ENCODE measurements at places on chromosomes 13 and 19.

DNA sequence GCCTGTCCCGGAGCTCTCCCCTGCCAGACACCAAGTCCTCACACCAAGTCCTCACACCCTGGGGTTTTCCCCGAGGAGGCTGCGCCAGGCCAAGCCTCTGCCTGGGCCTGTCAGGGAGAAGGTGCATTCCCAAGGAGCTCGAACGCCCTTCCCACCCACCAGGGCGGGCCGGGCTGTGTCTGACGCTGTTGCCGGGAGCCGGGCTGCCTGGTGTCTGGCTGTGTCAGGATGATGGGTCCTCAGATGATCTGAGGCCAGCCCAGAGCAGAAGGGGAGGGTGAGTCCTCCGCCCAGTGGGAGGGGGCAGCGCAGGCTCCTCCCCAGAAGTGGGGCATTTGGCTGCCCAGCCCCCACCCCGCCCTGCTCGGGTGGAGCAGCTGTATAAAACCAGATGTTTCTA is 2.3 kb upstream of the HAS1 start:
- DNase-seq = no peak

DNA sequence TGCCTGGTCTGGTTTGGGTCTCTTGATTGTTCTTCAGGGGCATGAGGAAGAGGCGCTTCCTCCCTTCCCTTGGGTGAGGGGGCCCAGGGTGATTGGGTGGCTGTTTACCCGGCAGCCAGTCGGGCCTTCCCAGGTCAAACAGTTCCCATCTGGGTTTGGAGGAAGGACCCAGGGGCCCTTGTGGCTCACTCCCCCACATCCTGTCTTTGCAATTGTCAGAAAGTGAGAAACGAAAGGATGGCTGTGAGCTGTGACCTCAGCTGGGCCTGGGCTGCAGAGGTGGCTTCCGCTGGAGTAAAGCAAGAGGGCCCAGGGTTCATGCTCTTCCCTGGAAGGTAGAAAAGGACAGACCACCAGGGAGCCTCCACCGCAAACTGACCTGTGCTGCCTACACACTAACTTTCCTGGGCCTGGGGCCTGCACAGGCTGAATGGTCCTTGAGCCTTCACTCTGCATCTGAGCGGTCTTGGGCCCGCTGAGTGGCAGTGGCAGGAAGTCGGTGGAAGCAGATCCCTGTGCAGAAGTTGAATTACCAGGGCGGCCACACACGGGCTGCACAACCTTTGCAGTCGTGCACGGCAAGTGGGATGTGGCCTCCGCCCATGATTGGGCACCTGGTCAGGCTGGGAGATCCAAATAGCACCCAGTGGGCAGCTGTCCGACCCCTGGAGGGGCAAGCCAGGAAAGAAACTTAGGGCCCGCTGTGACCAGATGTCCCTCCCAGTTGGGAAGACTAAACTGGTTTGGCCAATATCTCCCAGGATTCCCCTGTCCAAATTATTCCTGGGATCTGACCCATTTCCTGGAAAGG is 5.3 kb upstream of the CD79A start:
- no peak for DNase-seq

DNA sequence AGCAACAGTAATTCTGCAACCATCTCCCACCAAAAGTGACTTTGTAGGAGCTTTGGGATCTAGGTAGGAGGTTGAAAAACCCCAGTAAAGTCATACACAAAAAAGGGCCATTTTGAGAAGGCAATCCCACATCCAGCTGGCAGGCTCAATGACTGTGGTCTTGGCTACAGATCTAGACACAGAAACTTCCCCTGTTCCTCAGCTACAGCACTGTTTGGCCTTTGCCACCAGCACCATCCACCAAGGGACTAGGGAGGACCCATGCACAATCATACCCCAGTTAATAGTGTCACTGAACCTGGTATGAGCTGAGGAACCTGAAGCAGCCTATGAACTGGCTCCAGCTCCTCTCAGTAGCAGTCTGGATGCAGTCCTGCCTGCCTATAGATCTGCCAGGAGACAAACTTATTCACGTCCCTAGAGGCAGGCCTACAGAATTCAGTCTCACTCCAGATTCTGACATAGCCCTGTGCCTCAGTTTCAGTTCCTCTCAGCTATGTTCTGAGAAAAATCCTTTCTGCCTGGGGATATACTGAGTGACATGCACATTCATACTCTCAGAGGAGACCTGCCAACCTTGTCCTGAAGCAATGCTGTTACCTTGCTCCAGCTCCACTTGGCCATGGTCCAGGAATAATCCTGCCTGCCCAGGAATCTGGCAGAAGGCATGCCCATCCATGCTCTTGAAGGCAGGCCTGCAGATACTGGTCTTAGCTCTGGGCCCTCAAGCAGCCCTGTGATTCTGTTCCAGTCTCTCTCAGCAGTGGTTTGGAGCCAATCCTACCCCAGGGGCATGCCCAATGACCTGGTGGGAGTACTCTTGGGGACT is 2048.3 kb upstream of the PCDH20 start:
- no peak for DNase-seq

DNA sequence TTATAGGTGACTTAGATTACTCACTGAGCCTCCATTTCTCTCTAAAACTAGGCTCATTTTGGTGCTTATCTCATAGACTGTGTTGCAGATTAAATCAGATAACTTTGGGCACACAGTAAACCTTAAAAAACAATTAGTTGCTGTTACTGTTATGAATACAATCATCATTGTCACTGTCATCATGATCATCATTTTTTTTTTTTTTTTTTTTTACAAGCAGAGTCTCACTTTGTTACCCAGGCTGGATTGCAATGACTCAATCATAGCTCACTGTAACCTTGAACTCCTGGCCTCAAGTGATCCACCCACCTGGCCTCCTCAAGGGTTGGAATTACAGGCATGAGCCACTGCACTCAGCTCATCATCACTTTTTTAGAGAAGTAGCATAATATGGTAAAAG is 60.0 kb downstream of the VWA8 start:
- DNase-seq = no peak

DNA sequence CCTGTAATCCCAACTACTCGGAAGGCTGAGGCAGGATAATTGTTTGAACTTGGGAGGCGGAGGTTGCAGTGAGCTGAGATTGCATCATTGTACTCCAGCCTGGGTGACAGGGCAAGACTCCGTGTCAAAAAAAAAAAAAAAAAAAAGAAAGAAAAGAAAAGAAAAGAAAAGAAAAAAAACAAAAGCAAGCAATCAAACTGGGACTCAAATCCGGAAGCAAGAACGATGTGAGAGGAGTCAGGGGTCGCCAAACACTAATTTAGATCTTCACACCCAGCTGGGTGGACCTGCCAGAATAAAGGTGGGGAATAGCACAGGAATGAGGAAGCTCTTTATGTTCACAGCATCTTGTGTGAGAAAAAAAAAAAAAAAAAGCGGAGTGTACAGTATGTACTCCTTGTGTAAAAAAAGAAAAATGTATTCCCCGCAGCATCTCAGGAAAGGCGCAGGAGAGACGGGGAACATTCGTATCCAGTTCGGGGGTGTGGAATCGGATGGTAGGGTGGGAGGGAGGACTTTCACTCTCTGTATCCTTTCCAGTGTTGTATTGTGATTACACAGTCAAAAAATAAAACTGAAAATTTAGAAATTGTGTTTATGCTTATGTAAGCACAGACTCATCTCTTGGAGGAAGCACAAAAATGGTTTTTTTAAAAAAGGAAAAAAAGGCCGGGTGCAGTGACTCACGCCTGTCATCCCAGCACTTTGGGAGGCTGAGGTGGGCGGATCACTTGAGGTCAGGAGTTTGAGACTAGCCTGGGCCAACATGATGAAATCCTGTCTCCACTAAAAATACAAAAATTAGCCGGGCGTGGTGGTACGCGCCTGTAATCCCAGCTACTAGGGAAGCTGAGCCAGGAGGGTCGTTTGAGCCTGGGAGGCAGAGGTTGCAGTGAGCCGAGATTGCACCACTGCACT is 7.6 kb downstream of the DNAJB1 start:
- DNase-seq = no peak

GRCh38 chr13:54637366-54637765 is 1608.8 kb downstream of the OLFM4 start:
- no peak for DNase-seq

DNA sequence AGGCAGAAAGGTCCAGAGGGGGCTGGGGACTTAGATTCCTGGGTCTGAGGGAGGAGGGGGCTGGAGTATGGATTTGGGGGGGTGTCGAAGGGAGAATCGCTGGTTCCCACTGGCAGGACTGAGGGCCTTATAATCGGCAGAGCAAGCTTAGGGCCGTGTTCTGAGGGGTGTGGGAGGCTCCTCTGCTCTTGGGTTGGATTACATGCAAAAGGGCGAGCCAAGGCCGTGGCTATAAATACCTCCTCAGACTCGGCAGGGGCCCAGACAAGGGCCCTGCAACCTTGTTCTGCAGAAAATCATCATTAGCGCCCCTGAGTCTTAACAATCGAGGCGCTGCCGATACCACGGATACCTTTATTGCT is 707 bp upstream of the MAMSTR start:
- no peak for DNase-seq

DNA sequence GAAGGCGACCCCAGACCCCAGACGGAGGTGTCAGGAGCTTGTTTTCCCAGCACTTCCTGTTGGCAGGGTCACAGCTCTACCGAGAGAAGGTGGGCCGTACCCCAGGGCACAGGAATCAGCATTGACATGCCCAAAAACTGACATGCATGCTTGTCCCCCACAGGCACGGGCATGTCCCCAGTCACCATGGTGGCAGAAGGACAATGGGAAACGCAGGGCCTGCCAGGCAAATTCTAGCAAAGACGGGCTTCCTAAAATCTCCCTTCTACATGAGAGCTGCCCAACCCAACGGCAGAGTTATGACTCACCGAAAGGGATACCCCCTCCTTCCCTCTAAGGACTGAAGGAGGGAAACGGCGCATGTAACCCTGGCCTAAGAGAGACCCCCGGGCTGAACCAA is 18.5 kb downstream of the TSHZ3 start:
- DNase-seq = no peak

DNA sequence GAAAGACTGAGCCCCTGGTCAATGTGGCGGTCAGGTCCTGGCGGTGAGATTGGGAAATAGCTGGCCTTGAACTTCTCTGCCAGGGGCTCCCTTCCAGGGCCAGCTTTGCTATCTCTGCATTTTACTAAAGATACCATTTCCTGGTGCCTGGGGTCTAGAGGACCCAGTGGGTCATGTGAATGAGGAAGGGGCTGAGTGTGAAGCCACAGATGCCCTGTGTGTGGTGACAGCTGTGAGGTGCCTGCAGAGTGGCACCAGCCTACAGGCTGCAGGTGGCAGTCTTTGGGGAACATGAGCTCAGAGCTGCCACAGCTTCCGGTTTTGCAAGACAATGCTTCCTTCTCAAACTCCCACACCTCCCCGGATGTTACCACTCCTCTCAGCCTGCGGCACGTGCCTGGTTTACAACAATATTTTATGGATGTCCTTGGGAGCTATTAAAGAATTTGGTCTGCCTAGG is 5.2 kb upstream of the MLNR start:
- no peak for DNase-seq

DNA sequence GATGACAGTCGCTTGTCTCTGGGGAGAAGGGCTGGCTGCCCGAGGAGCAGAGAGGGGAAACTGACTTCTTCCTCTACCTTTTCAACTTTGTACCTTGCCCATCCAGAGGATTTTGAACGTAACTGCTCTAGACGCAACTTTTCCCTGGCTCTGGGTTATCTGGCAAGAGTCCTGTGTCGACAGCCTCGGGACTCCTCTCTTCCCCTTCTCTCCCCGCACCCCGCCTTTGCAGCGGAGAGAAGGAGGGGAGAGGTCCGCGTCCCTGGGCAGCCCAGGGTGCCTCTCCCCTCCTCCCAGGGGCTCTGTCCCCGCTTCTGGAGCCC is 574 bp downstream of the SH3GL1 start:
- no peak for DNase-seq

GRCh38 chr13:113044391-113045114 is 61.0 kb upstream of the F7 start:
- DNase-seq = no peak

- DNase-seq = no peak
Measured at GRCh38 chr13:76725211-76725610, 161.0 kb downstream of the KCTD12 start.

GRCh38 chr19:44111910-44112463 is 1.2 kb upstream of the ZNF225 start:
- DNase-seq = no peak

DNA sequence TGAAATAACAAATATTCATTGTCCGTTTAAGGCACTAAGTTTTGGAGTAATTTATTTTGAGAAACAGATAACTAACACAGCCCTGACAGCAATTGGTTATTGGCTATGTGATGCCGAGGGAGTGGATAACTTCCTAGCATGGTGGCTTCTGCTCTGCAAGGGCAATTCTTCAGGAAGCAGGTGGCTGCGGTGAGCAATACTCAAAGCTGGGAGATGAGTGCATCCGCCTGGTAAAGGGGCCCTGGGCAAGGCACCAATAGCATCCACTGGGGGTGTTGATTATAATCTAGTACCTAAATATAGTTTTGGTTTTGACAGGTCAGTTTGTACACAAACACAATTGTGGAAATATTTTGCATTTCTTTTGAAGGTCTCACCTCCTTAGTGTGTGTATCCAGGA is 41.0 kb downstream of the CCDC70 start:
- no peak for DNase-seq

DNA sequence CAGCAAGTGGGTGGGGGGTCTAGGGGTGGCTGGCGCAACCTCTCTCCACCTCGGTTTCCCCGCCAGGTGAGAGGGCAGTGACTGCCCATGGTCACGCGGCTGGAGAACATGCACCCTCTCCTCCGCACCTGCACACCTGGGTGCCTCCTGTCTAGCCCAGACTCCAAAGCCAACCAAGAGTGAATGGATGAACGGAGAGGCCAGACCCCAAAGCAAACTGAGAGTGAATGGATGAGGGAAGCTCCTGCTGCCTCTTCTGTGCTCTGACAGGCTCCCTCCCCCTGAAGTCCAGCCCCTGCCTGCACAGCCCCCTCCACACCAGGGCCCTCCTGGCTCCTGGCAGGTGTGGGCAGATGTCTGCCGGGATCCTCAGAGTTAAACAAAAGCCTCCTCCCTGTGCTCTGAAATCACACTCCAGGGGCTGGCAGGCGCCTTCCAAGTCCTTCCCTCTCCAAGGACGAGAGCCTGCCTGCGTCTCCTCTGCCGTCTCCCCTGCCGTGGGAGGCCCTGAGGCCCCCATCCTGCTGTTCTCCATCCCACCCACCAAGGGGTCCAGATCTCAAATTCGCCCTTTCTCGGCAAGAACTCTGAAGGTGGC is 2.2 kb downstream of the SBNO2 start:
- no peak for DNase-seq

GRCh38 chr19:17601683-17602082 is 46.2 kb downstream of the COLGALT1 start:
- no peak for DNase-seq

GRCh38 chr13:44318161-44318560 is 55.5 kb upstream of the SERP2 start:
- DNase-seq = peak; percentile 99

DNA sequence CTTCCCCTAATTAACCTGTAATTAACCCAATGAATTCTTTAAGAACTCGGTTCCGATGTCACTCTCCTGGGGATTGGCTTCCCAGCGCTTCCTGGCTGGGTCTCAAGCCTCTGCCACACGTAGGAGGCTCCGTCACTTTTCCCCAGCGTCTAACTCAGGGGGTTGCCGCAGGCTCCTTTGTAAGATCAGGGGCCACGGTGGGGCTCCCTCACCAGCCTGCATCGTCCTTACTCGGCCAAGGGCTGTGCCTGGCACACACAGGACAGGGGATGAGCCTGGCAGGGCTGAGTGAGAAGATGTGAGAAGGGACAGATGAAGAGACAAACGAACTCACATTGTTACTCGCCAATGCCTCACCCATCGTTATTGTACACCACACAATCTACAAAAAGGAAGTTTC is 20.9 kb upstream of the ATP11A start:
- DNase-seq = no peak

- DNase-seq = no peak
Measured at GRCh38 chr13:51549050-51549449, 35.2 kb upstream of the WDFY2 start.

Data from NCI-H446 treated with DMSO at 0.1 percent for 48 hours (cell line).